Aorta (tissue), 5 donors: ENCODE measurements at places on chromosomes 12 and 14. TPM values are rescaled to one million over a fixed set of nuclear protein-coding genes. Genes with fewer than 3 reads are reported as not detected.

TMEM229B gene
- total RNA-seq = 2.2 TPM

PRB2 gene
- total RNA-seq = not detected

SERPINA5 gene
- total RNA-seq = 2.3 TPM

LRRC10 gene
- total RNA-seq = not detected

TAS2R43 gene
- 2.2 TPM for total RNA-seq

PLEKHH1 gene
- 1.6 TPM for total RNA-seq

ARPC3 gene
- 155 TPM for total RNA-seq

GUCY2C gene
- total RNA-seq = not detected

DEPDC4 gene
- 0.29 TPM for total RNA-seq

KCNK10 gene
- not detected for total RNA-seq

AKAP6 gene
- 211 TPM for total RNA-seq

COL2A1 gene
- not detected for total RNA-seq

CACNA1C gene
- total RNA-seq = 114 TPM

FOXG1 gene
- total RNA-seq = not detected

GPR68 gene
- 6.3 TPM for total RNA-seq

KMT2D gene
- total RNA-seq = 88.6 TPM

MYF5 gene
- not detected for total RNA-seq

KRT71 gene
- not detected for total RNA-seq
